ENCODE measurements at places on chromosomes 3 and 15.

- DNase-seq = no peak
Measured at GRCh38 chr3:9247361-9247940, 2.0 kb downstream of the SRGAP3 start.

- DNase-seq = no peak
Measured at GRCh38 chr3:37279856-37280255, 105.5 kb upstream of the LRRFIP2 start.

GRCh38 chr15:48681353-48681752 lies 35.8 kb upstream of the FBN1 start:
- no peak for DNase-seq

DNA sequence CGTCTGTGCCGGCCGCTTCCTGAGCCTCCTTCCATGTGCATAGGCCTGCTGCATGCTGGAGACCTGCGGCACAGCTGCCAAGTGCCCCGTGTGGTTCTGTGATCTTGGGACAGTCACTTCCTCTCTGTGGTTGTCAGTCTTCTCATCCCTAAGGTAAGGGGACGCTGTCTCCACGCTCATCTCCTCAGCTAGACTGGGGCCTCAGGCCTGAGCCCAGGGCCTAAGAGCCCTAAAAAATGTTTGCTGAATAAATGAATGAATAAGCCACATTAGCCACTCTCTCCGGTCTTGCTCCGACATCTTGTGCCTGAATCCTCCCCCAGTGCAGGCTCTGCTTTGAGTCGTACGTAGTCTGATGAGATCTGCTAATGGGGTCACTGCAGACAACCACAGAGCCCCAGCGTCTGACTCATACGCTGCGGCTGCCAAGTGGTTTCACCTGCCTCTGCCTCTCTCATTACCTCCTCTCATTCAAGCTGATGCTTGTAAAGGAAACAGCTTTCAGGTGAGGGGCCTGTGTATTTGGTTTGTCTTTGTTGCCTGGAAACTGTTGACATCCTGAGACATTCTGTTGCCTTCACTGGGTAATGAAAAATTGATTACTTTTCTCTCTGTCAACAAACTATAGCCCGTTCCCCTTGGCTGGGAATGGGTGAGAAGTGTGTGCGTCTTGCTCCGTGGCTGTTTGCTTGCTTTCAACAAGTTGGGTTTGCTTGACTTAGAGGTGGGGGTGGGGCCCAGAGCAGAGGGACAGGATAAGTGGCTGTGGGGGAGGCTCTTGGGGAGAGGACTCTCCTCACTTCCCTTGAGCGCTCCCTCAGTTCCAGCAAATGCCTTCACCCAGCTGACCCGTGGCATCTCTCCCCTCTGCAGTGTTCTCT lies 15.9 kb downstream of the RPLP1 start:
- DNase-seq = no peak

DNA sequence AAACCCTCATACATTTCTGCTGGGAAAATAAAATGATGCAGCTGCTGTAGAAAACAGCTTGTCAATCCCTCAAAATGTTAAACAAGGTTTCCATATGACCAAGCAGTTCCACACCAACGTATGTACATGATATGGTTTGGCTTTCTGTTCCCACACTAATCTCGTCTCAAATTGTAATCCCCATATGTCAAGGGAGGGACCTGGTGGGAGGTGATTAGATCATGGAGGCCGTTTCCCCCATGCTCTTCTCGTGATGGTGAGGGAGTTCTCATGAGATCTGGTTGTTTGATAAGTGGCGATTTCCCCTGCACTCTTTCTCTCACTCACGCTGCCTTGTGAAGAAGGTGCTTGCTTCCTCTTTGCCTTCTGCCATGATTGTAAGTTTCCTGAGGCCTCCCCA lies 100.6 kb upstream of the SLC24A5 start:
- no peak for DNase-seq

- no peak for DNase-seq
Measured at GRCh38 chr3:74562558-74563269, 51.7 kb downstream of the CNTN3 start.

GRCh38 chr3:115885621-115886020 lies 262.3 kb downstream of the GAP43 start:
- DNase-seq = no peak

DNA sequence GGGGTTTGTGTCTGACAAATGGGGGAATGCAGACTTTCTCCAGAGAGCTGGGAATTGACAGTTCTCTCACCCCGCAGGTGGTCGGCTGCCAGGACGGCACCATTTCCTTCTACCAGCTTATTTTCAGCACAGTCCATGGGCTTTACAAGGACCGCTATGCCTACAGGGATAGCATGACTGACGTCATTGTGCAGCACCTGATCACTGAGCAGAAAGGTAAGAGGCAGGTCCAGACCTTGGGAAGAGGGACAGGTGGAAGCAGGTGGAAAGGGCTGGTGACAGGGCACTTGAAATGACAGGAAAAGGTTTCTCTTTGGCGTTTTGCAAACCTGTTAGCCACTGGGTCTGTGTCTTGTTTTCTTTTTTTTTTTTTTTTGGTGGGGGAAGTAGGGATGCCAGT lies 36.6 kb downstream of the IFT122 start:
- DNase-seq = no peak

- no peak for DNase-seq
Measured at GRCh38 chr3:31232055-31233025, 300.4 kb upstream of the STT3B start.

- DNase-seq = no peak
Measured at GRCh38 chr15:92005154-92005553, 151.6 kb downstream of the SLCO3A1 start.

DNA sequence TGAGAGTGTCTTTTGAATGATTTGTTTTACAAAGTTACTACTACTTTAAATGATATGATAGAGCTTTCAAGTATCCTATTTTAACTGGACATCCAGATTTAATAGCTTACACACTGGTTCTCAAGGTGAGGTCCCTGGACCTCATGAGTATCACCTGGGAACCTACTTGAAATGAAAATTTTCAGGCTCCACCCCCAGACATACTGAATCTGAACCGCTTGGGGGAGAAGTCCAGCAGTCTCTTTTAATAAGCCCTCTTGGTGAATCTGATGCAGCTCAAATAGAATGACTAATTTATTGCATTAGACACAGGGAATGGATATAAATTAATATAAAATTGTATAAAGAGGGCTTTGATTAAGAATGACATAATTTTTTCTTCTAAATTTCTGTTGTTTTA lies 29.4 kb upstream of the SLITRK3 start:
- DNase-seq = no peak

GRCh38 chr3:119681279-119681678 lies 4.1 kb upstream of the COX17 start:
- peak; percentile 39 for DNase-seq

DNA sequence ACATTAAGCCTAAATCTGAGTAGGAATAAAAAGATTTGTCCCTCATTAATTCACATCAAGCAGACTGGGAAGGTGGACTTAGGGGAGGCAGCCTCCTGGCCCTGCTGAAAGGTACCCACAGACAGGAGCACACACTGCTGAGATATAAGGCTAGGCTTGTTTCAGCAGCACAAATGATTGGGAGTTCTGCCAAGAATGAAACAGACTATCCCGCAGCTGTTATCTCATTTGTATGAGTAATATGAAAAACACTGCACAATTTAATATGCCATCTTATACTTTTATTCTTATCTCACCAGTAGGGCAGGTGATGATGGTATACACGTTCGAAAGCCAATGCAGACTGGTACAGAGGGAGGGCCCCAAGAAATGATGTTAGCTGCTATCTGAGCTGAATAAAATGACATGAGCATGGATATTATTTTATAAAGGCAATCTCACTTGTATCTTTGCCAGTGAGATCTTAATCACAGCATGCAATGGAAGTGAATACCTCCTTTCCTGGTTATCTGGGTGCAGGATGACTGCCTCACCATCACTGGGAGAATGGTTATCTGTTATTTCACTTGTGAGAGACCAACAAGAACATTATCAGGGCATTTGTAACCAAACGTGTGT lies 258.7 kb upstream of the PPP2R3A start:
- DNase-seq = no peak

- no peak for DNase-seq
Measured at GRCh38 chr15:55402707-55403106, 5.5 kb downstream of the CCPG1 start.

DNA sequence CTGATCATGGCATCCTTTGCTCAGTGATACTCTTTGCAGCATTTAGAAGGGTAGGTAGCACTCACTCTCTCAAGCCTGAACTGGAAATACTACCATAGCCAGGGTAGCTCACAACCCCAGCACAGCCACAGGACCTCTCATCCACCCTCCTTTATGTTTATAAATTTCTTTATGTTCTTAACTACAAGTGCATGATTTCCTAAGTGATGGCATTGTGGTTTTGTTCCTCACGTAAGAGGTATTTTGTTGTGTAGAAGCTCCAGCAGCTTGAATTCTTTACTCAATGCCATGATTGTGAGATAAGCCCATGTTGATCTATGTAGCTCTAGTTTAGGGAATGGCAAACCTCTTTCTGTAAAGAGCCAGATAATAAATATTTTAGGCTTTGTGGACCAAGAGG lies 7.9 kb upstream of the RTP3 start:
- DNase-seq = no peak

GRCh38 chr15:67083135-67083762 lies 17.8 kb downstream of the SMAD3 start:
- no peak for DNase-seq

GRCh38 chr15:31342781-31343626 lies 16.4 kb downstream of the KLF13 start:
- no peak for DNase-seq

GRCh38 chr3:98012979-98013378 lies 22.1 kb downstream of the GABRR3 start:
- DNase-seq = no peak

DNA sequence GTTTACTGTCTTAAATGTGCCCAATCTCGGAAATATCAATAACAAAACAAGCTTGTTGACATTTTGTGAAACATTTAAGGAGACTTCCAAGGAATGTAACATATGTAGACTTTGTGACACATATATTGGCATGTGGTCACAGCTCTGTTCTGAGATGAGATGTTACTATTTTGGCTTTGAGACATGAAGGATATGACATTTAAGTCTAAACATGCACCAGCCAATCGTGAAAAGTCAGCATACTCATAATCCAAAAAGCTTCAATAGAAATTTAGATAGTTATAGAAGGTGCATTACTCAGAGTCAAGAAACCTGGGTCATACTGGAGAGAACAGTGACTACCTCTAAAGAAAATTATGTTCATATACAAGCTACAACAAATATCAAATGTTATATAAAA lies 13.4 kb downstream of the COMMD2 start:
- no peak for DNase-seq

- DNase-seq = no peak
Measured at GRCh38 chr3:8607234-8608040, 37.2 kb downstream of the SSUH2 start.

GRCh38 chr3:141067206-141067974 lies 16.2 kb downstream of the SPSB4 start:
- DNase-seq = no peak

- no peak for DNase-seq
Measured at GRCh38 chr15:82159922-82160321, 102.6 kb downstream of the EFL1 start.

DNA sequence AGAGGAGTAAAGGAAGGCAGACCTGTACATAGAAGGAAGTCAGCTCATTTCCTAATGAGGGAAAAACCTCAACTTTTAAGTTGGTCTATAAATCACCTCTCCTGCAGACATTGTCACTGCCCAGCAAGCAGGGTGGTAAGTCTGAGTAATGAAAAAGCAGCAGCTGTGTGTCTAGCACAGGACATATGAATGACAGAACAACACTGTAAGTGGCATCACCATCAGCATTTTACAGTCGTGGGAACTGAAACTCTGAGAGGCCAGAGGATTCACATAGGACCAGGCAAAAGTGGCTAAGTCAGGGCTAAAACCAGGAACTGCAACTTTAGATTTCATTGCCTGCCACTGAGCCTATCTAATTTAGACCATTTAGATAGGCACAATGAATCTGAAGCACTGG lies 235.6 kb downstream of the CLSTN2 start:
- DNase-seq = no peak

- no peak for DNase-seq
Measured at GRCh38 chr3:126997455-126998038, 14.6 kb downstream of the PLXNA1 start.

DNA sequence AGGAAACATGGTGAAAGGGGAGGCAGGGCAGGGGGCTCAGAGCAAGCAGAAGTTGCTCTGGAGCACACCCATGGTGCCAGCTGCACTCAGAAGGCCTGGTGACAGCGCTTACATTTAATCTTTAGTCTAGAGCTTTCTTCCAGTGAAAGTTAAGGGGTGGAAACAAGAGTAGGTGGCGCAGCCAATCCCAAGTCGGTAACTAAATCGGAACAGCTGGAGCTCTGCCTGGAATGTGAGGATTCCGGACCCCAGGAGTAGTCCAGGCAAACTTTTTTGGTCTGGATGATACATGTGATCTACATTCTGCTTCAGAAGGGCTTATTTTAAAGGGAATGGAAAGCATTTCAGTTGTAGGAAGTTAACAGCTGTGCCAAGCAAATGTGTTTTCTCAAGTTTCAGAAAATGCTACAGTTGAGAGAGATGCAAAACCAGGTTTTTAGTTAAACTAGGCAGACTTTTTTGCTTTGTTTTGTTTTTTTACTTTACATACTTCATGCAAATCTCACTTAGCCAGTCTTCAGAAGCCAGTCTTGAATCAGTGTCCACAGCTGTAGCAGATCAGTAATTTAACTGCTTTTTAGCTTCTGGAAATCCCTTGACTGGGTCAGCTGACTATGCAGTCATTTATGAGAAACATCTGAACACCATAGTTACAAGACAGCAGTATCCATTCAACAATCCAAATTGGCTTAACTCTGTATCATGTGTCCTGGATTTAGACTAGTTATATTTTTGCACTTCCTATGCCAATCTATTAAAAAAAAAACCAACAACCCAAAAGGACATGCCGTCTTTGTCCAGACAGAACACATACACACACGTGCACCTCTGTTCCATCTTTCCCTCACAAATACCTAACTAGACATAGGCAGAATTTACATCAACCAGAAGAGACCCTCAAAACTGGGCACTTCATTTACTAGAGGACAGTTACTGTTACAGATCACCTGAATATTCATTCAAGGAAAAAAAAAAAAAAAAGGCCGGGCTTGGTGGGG lies 33.2 kb downstream of the ZNF106 start:
- DNase-seq = no peak

DNA sequence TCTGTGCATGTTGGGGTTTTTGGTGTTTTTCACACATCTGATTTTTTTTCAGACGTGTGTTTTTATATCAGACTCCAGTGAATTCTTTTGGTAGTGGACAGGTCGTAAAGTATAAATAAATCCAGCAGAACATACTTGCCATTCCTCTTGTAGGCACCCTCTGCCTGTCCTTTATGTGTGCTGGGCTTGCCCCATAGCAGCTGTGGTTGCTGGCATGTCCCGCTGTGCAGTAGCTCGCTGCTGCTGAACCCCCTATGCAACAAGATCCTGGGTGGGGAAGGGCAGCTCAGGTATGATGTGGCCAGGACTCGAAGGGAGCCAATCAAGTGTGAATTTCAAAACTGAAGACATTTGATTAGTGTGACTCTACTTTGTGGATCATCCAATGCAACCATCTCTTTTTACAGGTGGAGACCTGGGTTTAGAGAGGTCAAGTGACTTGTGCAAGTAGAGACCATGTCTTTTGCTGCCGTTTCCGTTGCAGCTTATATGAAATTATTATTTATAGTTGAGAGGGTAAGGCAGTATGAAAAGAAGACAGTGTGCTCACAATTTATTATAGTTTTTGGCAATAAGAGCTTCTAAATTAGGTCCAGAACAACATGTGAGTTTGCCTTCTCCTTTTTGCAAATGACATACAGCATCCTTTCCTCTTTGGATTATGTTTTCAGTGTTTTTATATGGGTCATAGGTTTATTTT lies 350.8 kb upstream of the C2CD4B start:
- no peak for DNase-seq

All from LoVo (cell line).